Mesothelial cell of epicardium (in vitro differentiated cells): ENCODE measurements at places on chromosomes 7 and 10.

DNA sequence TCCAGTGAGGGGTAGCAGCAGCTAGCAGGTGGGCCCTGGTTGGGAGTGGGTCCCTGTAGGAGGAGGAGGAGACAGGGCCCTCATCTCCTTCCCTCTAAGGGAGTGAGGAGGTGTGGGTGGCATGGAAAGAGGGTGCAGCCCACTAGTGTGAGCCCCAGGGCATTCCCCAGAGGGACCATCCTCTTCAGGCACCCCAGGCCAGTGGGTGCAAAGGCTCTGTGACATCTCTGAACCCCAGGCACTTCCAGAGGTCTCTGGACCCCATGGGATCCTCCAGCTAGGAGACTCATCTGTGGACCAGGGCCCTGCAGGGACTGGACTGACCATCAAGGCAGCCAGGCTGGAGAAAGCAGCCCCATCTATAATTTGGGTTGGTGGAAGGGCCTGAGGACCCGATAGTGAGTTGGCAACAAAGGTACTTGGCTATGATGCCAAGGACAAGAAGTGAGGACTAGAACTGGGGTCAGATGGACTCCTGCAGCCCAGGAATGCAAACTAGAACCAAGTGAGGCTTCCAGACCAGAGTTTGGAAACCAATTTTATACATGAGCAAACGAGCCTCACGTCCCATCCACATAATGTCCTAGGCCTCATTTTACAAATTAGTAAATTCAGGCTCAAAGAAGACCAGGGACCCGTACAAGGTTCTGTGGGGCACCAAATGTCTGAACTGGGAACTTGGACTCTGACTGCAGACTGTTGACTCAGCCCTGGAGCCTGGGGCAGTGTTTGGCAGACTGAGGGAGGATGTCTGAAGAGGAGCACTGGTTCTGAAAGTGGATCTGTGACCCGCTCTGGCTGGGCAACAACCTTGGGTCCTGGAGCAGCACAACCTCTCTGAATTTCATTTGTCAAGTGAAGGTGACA is 1.4 kb upstream of the VSTM4 start:
- peak overlapping the region; percentile 48 for H3K4me3 ChIP-seq
- no peaks in the 10 kb centered on the region for H3K36me3 ChIP-seq
- no peak overlapping the region for H3K27ac ChIP-seq
- peaks cover 87% of the 10 kb centered on the region for H3K27me3 ChIP-seq
- no peak for DNase-seq

DNA sequence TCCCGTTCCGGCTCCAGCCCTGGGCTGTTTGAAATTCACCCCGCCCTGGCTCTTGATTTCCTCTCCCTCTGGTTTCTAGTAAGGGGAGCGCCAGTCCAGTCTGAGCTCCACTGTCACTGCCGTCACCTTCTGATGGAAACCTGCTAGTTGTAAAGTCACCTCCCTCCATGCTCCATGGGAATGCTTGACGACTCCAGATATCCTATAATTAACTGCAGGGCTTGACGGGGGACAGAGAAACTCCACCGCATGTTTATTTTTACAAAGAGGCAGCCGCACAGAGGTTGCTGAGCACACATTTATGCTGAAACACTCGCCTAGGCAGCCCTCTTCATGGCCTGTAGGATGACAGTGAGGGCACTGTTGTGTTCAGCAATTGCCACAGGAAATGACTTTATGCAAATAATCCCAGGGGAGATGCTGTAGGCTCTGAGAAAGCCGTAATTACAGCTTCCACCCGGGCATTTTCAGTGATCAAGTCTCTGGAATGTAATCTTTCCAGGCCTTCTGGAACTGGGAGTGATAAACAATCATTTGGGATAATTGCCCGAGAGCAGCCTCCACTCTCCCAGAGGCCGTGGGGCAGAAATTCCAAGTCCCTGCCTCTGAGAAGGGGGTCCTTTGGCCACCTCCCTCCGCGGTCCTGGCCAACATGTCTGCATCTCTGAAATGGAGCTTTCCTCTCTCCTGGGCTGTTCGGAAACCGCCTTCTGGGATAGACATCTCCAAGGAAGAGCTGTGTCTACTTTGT is 300.5 kb downstream of the KLF6 start:
- H3K36me3 ChIP-seq, result no peaks in the 10 kb centered on the region
- no peaks in the 10 kb centered on the region for H3K27me3 ChIP-seq
- peak overlapping the region; percentile 94 for H3K27ac ChIP-seq
- H3K4me1 ChIP-seq, result peaks cover 60% of the 10 kb centered on the region

DNA sequence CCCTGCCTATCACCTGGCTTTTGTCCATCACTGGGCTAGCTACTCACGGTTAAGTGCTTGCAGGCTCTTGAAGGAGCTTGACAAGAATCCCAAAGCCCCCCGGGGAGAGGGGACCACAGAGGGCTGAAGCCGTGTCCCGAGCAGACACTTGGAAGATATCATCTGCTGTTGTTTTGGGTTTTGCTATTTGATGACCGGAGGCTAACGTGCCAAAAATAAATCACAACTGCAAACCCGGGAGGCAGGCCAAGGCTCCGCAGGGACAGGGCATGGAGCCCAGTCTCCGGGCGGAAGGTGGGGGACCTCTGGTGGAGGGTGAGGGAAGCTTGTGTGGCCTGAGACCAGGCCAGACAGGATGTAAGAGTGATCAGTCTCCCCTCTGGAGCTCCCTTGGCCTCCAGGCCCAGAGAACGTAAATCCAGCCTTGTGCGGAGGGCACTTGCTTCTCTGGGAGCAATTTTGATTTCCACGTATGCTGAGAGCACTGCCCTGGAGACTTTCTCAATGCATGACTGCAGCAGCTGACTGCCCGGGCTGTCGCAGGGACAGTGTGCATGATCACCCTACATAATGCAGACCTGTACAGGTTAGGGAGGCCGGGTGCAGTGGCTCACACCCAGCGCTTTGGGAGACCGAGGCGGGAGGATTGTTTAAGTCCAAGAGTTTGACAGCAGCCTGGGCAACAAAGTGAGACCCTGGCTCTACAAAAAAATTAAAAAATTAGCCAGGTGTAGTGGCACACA is at the start of gene PHKG1:
Gene PHKG1 (minus strand): TSS at position 164 of the 743 bp plus-strand sequence. CDS start 4,011 bp downstream, outside the sequence.
- H3K36me3 ChIP-seq, result peaks cover 8% of the 10 kb centered on the region
- H3K27me3 ChIP-seq, result no peaks in the 10 kb centered on the region
- peak within 1 kb of the TSS; percentile 34 for H3K27ac ChIP-seq
- no peak within 1 kb of the TSS for H3K4me3 ChIP-seq
- DNase-seq, result no peak
- peaks cover 3% of the 10 kb centered on the region for H3K4me1 ChIP-seq

- H3K4me1 ChIP-seq, result no peaks in the 10 kb centered on the region
- H3K36me3 ChIP-seq, result peaks cover 2% of the 10 kb centered on the region
- no peak overlapping the region for H3K4me3 ChIP-seq
- H3K27ac ChIP-seq, result no peak overlapping the region
- no peak for DNase-seq
These were observed 166.4 kb downstream of the CHN2 start for GRCh38 chr7:29360633-29361625.

DNA sequence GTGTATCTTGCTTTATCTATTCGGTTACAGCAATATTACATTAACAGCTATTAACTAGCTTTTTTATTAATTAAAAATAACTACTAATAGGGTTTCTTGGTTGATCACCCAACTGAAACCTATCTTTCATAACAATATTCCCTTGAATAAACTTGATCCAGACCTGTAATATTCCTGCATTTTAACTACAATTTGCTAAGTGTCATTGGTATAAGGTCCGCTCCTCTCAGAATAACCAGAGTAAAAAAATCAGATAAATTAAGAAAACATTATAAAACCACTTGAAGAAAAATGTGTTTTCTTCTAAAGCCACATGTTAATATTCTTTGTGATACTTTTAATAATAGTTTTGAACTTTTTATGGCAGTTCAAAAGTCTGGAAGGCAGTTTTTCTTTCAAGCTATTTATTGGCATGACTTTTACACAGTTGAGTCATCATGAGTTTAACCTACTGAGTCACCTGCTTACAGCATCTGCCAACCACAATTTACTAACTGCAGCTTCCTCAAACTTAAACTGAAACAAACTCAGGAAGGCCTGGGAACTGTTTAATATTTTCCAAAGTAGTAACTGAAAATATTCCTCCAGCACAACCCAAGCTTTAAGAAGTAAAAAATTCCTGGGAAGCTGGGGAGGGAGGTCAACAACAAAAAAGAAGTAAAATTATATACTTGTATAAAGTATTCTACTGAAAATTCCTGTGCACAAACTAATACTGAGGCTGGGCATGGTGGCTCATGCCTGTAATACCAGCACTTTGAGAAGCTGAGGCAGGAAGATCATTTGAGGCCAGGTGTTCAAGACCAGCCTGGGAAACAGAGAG is 103.2 kb downstream of the NRBF2 start:
- DNase-seq, result no peak
- peaks cover 14% of the 10 kb centered on the region for H3K4me1 ChIP-seq
- peak overlapping the region; percentile 72 for H3K27ac ChIP-seq
- peaks cover 7% of the 10 kb centered on the region for H3K36me3 ChIP-seq
- no peaks in the 10 kb centered on the region for H3K27me3 ChIP-seq
- no peak overlapping the region for H3K4me3 ChIP-seq
